ENCODE measurements at places on chromosomes 4 and X.

- no peak for DNase-seq
These were observed 39.2 kb upstream of the ARHGAP6 start for GRCh38 chrX:11704725-11705495.

GRCh38 chr4:112508356-112508755, 7.6 kb downstream of the NEUROG2 start:
- DNase-seq: no peak

- DNase-seq: no peak
These were observed 190.5 kb downstream of the STPG2 start for GRCh38 chr4:97952763-97953162.

- no peak for DNase-seq
These were observed 87.3 kb downstream of the LCORL start for GRCh38 chr4:17934286-17934685.

DNA sequence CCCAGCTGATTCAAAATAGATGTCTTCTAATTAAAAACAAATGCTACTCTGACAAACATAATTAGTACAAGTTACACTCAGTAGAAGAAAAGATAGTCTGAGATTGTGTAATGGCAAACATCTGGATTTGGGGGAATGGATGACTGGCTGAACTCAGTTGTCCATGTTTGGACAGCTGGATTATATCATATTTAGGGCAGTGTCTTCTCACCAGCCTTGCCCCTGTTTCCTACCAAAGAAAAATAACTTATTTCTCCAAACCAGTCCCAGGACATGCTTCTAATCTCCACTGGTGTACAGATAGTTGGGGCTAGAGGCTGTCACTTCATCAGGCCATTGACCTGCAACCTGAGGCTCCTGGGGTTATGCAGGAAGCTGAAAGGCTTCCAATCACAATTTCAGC, 237.3 kb downstream of the USP46 start:
- no peak for DNase-seq

DNA sequence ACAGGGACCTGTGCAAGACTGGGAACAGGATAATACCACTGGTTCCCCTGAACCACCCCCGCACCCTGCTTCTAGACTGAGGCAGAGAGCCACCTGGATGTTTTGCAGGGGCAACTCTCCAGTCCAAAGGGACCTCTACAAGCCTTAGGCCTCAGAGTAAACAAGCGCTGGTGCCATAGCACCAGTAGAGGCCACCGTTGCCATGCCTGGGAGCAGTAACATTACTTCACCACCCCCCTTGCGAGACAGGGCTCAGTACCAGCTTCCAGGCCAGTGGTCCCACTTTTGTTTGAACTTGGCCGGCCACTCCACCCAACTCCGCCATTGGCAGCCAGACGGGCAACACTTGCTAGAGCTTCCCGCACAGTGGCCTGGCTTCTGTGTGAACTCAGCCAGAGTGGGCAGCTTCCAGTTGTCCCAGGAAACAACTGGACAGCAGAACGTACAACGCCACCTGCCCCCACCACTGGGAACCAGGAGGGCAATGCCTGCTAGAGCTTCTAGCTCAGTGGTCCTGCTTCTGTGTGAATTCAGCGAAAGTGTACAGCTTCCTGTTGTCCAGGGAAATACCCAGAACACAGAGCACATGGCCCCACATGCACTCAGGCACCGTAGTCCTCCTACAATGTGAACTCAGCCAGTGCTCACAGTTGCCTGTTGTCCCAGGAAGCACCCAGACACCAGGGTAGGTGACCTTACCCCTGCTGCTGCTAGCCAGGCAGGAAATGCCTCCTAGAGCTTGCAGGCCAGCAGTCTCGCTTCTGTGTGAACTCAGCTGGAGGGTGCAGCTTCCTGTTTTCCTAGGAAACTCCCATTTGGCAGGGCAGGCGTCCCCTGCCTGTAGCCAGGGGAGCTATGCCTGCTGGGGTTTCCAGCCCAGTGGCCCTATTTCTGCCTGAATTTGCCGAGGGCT, 39.9 kb upstream of the PCDH19 start:
- DNase-seq: no peak

- DNase-seq: no peak
These were observed 22.0 kb upstream of the RPA4 start for GRCh38 chrX:96861661-96862060.

- DNase-seq: no peak
These were observed 131.7 kb downstream of the REPS2 start for GRCh38 chrX:17078031-17078720.

- no peak for DNase-seq
These were observed 48.8 kb downstream of the FAM13A start for GRCh38 chr4:89008166-89008565.

DNA sequence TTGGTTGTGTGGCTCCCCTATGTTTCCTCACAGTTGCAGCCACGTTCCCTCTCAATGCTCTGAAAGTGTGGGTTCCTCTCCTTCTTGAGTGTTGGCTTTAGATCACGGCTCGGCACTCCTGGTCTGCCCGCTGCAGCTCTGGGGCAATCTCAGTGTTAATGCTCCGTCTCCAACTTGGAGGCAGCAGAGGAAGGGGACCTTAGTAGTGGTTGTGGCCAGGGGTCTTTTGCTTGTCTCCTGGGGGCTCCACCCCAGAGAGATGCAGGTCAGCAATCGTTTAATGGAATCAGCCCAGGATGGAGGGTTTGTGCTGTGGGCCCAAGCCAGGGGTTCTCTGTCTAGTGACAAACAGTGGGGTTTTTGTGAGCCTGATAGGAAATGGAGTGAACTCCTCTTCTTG, 849.4 kb upstream of the DIAPH2 start:
- no peak for DNase-seq

DNA sequence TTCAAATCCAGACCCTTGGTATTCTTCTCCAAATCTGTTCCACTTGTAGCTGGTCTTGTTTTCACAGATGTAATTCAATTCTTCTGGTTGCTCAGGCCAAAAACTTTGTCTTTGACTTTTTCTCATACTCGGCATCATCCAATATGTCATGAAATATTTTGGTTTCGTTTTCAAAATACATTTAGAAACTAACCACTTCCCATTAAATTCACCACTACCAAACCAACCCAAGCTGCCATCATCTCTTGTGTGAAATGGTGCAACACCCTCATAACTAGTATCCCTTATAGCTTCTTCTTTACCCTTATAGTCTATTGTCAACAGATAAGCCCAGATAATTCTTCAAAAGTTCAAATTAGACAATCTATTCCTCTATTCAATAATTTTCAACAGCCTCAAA, 192.1 kb downstream of the PRR32 start:
- no peak for DNase-seq

DNA sequence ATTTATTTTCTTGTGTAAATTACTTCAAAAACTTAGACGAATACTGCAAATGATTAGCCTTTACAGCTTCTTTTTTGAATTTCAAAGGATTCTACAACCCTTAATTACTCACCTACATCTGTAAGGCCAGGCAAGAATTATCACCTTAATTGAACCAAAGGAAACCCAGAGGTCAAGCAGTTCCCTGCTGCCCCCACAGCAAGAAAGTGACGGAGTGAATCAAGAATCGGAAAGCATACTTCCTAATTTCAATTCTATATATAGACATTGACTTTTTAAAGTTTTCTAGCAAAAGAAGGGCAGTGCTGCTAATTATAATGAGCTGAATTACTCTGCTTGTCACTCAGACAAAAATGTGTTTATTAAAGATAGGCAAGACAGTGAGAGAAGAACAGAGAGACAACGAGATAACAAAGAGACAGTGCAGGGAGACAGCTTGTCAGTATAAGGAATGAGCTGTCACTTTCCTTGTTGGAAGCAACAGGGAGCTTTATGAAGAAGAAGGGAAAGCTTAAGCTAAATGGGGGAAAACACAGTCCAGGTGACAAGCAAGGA, 47.5 kb upstream of the SPANXN4 start:
- DNase-seq: no peak

- no peak for DNase-seq
These were observed 50.0 kb downstream of the CLCN5 start for GRCh38 chrX:49972328-49972860.

DNA sequence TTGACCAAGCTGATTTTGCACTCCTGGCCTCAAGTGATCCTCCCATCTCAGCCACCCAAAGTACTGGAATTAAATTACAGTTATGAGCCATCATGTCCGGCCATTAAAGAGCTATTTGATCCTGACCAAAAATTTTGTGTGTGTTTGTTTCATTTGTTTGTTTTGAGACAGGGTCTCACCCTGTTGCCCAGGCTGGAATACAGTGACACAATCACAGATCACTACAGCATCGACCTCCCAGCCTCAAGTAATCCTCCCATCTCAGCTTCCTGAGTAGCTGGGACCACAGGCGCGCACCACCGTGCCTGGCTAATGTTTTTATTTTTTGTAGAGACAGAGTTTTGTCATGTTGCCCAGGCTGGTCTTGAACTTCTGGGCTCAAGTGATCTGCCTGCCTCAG, 82.9 kb upstream of the RBPJ start:
- DNase-seq: no peak

GRCh38 chr4:169418846-169419245, 148.1 kb upstream of the SH3RF1 start:
- DNase-seq: no peak

- no peak for DNase-seq
These were observed 30.2 kb upstream of the NKX6-1 start for GRCh38 chr4:84529169-84529751.

- DNase-seq: no peak
These were observed 253.4 kb downstream of the PDGFC start for GRCh38 chr4:156718226-156718625.

DNA sequence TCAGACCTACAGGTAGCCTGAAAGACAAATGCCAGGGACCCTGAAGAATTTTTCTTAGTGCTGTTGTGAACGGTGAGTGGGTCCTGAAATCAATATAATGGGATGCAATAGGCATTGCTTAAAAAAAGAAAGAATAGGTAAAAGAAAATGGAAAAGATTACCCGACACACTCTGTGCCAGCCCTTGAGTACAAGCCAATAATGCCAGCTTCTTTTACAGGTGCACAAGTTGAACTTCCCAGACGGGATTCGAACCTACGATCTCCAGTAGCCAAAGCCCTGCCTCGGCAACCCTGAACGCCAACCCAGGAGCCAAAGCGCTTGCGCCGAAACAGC, 24.7 kb upstream of the GLOD5 start:
- no peak for DNase-seq

DNA sequence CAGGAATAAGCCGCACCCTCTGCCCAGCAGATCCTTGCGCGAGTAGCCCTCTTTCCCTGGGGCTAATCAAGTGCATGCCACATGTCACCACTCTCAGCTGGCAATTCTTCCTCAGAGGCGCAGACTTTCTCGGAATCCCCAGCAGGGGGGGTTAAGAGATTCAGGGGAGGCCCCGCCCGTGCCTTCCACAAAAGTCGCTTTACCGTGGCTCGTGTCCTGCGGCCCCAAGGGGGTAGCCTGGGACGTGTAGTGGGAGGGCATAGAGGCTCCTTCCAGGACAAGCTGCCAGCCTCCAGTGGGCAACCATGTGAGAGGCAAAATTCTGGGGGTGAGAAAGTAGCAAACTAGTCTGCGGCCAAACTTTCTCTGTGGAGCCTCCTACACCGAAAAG, 652 bp downstream of the SRPX start:
- DNase-seq: no peak

- no peak for DNase-seq
These were observed 38.0 kb downstream of the GPM6B start for GRCh38 chrX:13778916-13779315.

GRCh38 chr4:93561842-93562241, 266.7 kb upstream of the ATOH1 start:
- DNase-seq: no peak

- DNase-seq: no peak
These were observed 257.2 kb downstream of the SNCA start for GRCh38 chr4:89579771-89580170.

- DNase-seq: no peak
These were observed 13.8 kb upstream of the ATOH1 start for GRCh38 chr4:93814722-93815121.

- DNase-seq: no peak
These were observed 1.5 kb upstream of the GPR78 start for GRCh38 chr4:8578717-8579116.

- no peak for DNase-seq
These were observed 317.2 kb downstream of the DHX15 start for GRCh38 chr4:24266951-24267722.

GRCh38 chrX:2423282-2423681, 77.5 kb downstream of the DHRSX start:
- DNase-seq: no peak

GRCh38 chrX:146967306-146967705, 152.8 kb upstream of the CXorf51A start:
- DNase-seq: no peak

- no peak for DNase-seq
These were observed 495.9 kb downstream of the CENPC start for GRCh38 chr4:67049446-67049845.

DNA sequence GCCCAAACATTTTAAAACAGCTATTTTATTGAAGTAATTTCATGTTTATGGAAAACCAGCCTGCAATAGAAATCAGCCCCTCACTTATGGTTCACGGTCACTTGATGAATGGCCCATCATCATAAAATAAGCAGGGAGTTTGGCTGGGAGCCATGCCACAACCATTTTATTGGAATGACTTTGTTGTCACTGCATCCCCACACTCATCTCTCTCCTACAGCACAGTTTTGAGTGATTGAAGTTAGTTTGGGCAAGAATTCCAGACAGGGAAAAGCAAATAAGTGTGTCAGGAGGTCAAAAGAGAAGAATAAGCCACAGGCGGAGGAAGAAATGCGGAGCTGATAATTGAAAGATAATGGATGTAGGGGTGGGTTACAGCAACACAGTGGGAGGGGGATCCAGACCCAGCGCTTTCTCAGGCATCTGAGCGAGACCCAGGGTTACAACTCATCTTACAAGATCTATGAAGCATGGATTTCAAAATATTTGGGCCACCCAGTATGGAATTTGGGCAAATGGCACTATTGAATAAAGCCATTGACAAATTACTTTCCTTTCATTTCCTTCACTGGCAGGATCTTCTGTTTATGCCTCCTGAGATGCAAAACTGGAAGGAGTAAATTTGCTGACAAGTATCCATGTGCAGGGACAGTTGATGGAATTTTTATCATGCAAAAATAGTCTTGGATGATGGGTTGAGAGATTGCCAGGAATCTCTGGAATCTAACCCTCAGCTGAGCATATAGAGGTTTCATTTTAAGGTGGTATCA, 100.8 kb downstream of the SHROOM3 start:
- DNase-seq: no peak

GRCh38 chrX:16148896-16149295, 18.4 kb upstream of the MAGEB17 start:
- DNase-seq: no peak

- no peak for DNase-seq
These were observed 1.1 kb downstream of the CFAP299 start for GRCh38 chr4:80336582-80336981.

DNA sequence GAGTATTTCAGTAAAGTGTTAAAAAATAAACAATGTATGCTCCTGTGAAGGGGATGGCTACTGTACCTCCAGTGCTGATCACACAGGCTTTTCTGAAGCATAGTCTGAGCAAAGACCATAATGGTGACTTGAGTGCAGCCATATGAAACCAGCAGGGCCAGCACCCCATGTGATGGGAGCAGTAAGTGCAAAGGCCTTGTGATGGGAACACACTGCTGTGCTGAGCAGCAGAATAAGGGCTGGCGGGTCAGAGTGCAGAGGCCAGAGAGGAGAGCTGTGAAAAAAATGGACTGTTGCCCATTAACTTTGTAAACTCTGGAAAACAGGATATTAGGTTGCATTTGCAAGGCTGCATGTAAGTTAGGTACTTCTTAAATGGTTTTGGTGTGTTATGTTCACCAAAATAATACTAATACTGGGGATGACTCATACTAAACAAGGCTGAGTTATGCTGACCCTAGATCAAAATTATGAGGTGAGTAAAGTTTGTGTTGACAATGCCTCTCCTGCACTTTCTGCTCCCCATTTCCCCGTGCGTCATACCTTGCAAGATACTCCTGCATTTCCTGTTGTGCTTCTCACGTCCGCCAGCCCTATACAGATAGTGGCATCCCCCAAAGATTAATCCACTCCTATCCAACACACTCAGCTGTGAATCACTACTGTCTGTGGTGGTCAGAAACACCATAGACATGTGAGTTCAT, 67.0 kb upstream of the FAM9A start:
- DNase-seq: no peak
